ENCODE measurements at places on chromosomes 1 and 21.
A peak's percentile ranks its signal among the peaks of the same experiment; 100 is the strongest.

- H3K27ac ChIP-seq = no peak overlapping the region
- H3K36me3 ChIP-seq = no peaks in the 10 kb centered on the region
- H3K27me3 ChIP-seq = no peaks in the 10 kb centered on the region
These were observed 1.6 kb upstream of the KDF1 start for GRCh38 chr1:26961826-26962225.

- H3K27me3 ChIP-seq = no peaks in the 10 kb centered on the region
- H3K4me1 ChIP-seq = peaks cover 29% of the 10 kb centered on the region
- DNase-seq = no peak
These were observed 8.0 kb downstream of the TNFRSF9 start for GRCh38 chr1:7932524-7933138.

DNA sequence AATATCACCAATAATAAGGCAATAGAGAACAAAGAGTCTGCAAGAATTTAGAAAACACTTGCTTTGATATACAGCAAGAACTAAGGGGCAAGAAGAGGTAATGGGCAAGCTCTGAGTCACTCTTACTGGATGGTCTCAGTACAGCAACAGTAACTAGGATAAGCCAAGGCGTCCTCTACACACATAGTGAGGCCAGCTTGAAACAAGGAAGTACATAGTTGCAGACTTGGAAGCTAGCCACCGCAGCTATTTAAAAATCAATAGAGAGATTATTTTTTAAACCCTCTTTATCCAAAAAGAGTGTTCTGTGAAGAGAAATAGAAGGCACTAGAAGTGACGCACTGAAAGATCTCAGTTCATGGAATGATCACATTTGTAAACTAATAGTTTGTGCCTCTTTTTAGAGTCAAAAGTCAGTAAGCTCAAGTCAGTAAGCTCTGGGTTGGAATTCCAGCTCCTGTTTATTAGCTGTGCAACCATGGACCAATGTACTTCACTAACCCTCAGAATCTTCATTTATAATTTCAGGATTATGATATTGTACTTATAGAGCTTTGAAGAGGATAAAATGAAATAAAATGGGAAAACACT lies 118.6 kb downstream of the AKT3 start:
- DNase-seq = no peak
- no peaks in the 10 kb centered on the region for H3K27me3 ChIP-seq

DNA sequence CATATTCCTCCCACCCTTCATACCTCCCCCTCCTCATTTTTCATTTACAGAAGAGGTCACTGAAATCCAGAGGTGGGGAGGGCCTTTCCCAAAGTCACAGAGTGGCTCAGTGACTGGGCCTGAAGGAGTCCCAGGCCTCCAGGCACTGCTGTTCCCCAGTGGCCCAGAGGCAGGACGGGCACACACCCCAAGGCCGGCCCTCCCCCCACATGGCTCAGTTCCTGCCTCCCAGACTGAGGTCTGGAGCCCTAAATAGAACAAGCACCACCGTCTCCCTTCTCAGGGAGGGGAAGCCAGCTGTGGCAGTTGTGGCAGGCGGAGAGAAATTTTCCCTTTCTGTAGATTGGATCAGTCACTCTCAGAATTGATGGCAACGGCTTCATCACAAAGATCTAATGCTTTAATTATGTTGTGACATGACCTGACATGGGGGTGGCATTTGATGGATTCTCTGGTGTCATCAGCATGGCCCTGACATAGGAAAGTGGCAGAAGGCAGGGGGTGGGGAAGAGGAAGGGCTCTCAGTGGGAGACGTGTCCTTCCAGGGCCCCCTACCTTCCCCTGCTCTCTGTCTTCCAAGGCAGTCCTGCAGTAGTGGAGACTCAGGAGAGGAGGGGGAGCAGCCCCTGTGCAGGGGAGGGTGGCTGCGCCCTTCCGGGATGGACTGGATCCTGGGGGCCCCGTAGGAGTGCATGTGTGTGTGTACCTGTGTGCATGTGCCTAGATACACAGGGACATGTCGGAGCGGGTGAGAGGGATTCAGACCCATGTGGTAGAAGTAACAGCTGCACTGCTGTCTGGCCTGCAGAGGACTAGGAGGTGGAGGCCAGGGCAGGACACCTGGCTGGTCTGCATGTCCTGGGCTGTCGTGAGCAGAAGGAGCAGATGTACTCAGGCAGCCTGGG lies 41.2 kb upstream of the FOXO6 start:
- no peaks in the 10 kb centered on the region for H3K4me1 ChIP-seq
- no peak for DNase-seq
- no peak overlapping the region for H3K4me3 ChIP-seq
- no peaks in the 10 kb centered on the region for H3K27me3 ChIP-seq
- no peak overlapping the region for H3K27ac ChIP-seq

GRCh38 chr1:104825401-104825800 lies 1075.7 kb downstream of the AMY1C start:
- no peaks in the 10 kb centered on the region for H3K4me1 ChIP-seq
- no peaks in the 10 kb centered on the region for H3K36me3 ChIP-seq
- no peak for DNase-seq
- no peak overlapping the region for H3K4me3 ChIP-seq
- H3K27ac ChIP-seq = no peak overlapping the region

GRCh38 chr21:14762734-14763694 lies 216.9 kb upstream of the SAMSN1 start:
- no peaks in the 10 kb centered on the region for H3K27me3 ChIP-seq
- peak overlapping the region; percentile 5 for H3K4me3 ChIP-seq
- no peaks in the 10 kb centered on the region for H3K36me3 ChIP-seq
- H3K4me1 ChIP-seq = peaks cover 15% of the 10 kb centered on the region
- no peak overlapping the region for H3K27ac ChIP-seq

DNA sequence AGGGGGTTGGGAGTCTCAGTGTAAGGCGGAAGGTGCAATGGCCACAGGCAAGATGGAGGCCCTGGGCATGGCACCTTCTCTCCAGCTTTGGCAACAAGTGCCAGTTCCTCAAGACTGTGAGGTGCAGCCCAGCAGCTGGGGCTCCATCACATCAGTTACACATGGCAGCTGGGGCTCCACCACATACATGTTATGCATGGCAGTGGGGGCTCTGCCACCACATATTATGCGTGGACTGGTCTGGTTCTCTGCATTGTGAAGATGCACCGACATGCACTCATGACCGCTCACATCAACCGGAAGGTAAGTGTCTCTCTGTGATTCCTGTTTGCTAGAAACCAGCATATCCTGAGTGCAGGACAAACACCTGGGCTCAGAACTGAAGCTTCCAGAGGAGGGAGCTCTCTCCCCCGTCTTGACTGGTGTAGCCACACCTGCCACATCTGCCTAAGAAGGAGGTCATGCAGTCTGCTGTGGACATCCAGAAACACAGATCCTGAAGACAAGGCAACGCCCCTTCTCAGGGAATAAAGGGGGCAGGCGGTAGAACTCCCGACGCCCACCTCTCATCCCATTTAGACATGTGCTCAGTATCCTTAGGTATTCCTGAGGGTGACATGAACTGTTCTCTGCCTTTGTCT lies 104.1 kb upstream of the TMPRSS2 start:
- H3K36me3 ChIP-seq = no peaks in the 10 kb centered on the region
- no peaks in the 10 kb centered on the region for H3K4me1 ChIP-seq
- no peak overlapping the region for H3K27ac ChIP-seq

- no peak overlapping the region for H3K4me3 ChIP-seq
- no peaks in the 10 kb centered on the region for H3K27me3 ChIP-seq
- no peaks in the 10 kb centered on the region for H3K36me3 ChIP-seq
- no peaks in the 10 kb centered on the region for H3K4me1 ChIP-seq
- no peak for DNase-seq
- no peak overlapping the region for H3K27ac ChIP-seq
These were observed 485.9 kb downstream of the OMA1 start for GRCh38 chr1:58060559-58061170.

All from CD4-positive, alpha-beta memory T cell (primary cell).